Stimulated activated CD8-positive, alpha-beta memory T cell treated with anti-CD3 and anti-CD28 coated beads, Interleukin-15, amount 100 ng/mL, for 4 hours (primary cell): ENCODE measurements at places on chromosomes 5 and 9.

DNA sequence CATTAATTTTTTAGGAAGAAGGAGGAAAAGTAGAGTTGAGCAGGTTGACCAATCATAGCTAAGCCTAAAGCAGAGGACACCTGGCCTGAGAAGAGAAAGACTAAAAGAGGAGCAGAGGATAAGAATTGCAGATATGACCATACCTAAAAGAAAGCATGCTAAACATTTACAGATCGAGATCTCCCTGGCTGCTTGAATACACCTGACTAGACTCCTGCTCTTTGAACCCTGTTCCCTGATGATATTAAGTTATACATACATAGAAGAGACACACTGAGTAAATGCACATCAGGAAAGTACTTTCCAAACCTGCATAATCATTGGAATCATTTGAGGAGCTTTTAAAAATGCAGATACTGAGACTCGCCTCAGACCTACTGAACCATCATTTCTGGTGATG, 232.3 kb upstream of the ELL2 start:
- DNase-seq: no peak

- DNase-seq: no peak
Observed at GRCh38 chr9:33375238-33375840, 27.0 kb downstream of the AQP7 start.

GRCh38 chr9:91865041-91865440, 85.0 kb downstream of the ROR2 start:
- DNase-seq: no peak

DNA sequence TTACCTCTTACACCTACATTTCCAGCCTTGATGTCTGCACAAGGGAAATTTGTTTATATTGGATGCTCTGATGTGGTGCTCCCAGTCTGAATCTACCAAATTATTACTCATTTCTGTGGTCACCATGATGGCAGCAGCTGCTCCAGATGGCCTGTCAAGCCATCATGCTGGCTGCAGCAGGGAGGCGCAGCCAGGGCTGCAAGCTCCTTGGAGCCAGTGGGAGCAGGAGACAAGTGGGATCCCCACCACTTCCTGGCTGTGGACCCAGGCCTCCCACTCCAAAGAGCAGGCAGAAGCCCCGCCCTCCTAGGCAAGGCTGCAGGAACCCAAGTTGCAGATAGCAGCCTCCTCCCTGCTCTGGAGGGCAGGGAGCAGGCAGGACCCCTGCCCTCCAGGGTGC, 241.1 kb upstream of the ATP10B start:
- no peak for DNase-seq

DNA sequence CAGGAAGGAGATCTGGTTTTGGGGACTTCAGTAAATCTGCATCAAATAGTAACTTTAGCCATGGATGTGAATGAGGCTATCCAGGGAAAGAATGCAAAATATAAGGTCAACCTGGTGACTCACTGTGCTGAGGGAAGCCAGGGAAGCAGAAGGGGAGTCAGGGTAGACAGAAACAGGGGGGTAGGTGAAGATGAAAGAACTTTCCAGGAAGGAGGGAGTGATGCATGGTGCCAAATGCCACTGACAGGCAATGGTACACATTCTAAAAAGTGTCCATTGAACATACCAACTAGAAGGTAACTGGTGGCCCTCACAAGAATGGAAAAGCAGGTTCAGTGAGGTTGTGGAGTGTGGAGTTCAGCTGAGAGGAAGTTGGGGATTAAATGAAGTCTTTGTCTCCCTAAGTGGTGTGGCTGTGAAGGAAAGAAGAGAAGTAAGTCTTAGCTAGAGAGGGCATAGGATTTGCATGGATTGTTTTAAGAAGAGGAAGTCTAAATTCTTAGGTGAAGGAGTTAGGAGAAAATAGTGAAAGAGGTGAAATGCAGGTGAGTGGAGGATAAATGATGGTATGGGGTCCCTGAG, 35.5 kb downstream of the PALM2AKAP2 start:
- DNase-seq: no peak

DNA sequence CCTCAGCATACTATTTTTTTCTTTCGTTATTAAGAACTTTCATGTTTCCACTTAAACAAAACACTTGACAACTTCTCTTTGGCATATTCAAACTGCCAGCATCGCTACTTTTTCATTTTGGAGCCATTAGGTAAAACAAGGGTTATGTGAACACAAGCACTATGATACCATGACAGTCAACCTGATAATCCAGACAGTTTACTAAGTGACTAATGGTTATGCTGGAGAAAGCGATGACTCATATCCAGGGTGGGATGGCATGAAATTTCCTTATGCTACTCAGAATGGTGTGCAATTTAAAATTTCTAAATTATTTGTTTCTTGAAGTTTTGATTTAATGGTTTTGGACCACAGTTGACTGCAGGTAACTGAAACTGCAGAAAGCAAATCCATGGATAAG, 29.9 kb upstream of the PRSS3 start:
- DNase-seq: no peak

DNA sequence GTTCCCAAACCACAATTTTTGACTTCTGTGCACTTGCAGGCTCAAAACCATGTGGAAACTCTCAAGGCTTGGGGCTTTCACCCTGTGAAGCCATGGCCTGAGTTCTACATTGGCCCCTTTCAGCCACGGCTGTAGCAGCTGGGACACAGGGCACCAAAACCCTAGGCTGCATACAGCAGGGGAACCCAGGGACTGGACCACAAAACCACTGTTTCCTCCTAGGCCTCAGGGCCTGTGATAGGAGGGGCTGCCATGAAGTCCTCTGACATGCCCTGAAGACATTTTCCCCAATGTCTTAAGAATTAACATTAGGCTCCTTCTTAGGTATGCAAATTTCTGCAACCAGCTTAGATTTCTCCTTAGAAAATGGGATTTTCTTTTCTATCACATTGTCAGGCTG, 312.1 kb upstream of the TUSC1 start:
- no peak for DNase-seq

DNA sequence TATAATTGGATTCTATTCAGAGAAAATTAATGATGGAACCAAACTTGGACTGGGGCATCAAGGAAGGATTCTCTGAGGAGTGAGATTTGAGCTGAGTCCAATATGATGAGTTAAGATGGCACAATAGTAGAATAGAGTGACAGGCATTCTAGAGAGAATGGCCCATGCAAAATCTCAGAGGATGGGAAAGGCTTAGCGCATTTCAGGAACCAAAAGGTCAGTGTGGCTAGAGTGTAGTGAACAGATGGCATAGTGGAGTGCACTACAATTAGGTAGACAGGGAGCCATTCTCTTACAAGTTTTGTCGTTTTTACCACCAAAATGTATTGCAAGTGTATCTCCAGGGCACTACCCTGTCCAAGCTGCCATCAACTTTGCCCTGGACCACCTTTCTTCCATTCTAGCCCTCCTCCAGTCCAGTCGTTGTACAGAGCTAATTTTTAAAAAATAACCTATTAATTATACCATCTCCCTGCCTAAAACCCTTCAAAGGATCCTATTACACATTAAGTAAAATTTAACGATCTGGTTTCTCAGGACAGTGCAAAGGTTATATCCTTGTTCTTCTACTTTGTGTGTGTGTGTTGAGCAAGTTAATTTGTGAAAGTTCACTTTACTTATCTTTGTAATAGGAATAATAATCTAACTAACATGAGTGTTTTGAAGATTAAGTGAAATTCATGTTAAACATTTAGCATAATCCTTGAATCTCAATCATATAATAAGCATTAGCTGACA, 211.7 kb downstream of the COMMD10 start:
- no peak for DNase-seq

GRCh38 chr5:5494489-5495402, 72.3 kb downstream of the ICE1 start:
- peak; percentile 66 for DNase-seq

DNA sequence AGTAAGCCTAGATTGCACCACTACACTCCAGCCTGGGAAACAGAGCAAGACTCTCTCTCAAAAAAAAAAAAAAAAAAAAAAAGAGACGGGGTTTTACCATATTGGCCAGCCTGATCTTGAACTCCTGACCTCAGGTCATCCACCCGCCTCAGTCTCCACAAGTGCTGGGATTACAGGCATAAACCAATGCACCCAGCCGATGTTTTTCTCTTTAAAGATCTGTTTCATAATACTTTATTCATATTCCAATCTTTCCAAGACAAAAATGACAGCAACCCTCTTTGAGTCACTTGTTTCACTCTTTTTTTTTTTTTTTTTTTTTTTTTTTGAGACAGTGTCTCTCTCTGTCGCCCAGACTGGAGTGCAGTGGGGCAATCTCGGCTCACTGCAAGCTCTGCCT, 13.6 kb upstream of the LMNB1 start:
- DNase-seq: no peak

- DNase-seq: no peak
Observed at GRCh38 chr5:174922955-174923354, 198.6 kb downstream of the MSX2 start.

- DNase-seq: no peak
Observed at GRCh38 chr5:33734537-33734936, 157.3 kb downstream of the ADAMTS12 start.

DNA sequence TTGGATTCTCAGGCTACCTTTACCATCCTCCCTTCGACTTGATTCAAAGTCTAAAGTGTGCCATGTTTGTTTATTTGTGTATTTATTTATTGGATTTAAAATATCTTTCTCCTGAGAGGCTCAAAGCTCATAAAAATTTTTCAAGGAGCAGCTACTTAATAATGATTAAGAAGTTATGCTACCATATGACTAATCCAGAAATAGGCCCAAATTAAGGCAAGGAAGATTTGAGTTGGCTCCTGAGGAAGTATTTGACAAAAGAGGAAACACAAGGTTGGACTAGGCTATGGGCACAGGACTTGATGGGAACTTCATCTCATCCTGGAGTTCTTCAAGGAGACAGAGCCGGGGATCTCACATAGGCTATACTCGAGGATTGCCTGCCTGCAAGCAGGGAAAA, 22.4 kb upstream of the PPP2CA start:
- DNase-seq: no peak

DNA sequence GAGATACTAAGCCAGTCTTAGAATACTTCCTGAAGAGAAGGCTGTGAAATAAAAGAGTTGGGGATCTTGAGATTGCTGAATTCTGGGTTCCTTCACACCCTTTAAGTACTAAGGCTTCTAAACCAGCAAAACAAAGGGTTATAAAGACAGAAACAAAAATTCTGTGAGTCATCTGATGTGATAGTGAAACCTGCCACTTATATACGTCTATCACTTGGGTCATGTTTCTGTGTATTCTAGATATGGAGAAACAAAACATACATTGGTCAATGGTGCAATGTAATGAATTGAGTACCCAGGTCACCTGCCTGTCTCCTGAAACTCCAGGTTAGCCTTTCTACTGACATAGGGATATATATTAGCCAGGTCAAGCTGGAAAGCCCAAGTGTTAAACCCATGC, 319.3 kb upstream of the GRAMD2B start:
- no peak for DNase-seq

DNA sequence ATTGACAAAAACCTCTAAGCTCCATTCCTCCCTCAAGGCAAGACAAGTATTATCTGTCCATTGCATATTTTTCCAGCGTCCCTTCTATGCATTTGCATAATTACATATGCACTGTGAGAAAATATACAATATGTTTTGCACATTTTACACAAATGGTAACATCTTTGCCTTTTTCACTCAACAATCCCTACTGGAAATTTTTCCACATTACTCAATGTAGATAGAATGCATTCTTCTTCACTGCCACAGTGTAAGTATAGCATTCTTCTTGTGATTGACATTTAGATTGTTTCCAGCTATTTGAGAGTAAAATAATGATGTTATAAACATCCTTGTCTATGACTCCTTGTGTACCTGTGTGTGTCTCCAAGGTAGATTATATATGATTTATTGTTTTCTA, 205.0 kb downstream of the SLIT3 start:
- no peak for DNase-seq

GRCh38 chr9:71662082-71662481, 106.2 kb downstream of the CEMIP2 start:
- DNase-seq: no peak

GRCh38 chr9:113621309-113621791, 157.8 kb downstream of the RGS3 start:
- no peak for DNase-seq

- DNase-seq: no peak
Observed at GRCh38 chr9:7171396-7172153, 413.8 kb downstream of the KDM4C start.

- DNase-seq: no peak
Observed at GRCh38 chr5:16992444-16992843, 56.4 kb upstream of the MYO10 start.

DNA sequence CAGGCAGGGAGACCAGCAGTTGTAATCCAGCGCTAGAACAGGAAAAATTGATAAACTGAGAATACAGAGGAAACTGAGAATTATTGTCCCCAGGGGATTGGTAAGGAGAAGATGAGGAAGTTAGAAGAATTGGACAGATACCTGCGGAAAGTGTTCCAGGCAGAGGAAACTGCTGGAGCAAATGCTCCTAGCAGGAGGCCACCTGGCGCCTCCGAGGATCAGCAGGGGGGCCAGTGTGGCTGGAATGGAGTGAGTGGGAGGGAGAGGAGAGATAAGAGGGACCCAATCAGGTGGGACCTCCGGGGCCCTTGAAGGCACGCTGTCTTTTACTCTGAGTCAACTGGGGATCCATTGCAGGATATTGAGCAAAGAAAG, 695 bp upstream of the ANXA6 start:
- no peak for DNase-seq

- no peak for DNase-seq
Observed at GRCh38 chr9:95732802-95733688, 142.4 kb upstream of the ERCC6L2 start.

- no peak for DNase-seq
Observed at GRCh38 chr5:1444361-1445189, 665 bp downstream of the SLC6A3 start.

GRCh38 chr5:14424011-14424685, 157.4 kb upstream of the OTULINL start:
- no peak for DNase-seq

- DNase-seq: no peak
Observed at GRCh38 chr5:178318893-178319292, 86.3 kb upstream of the PHYKPL start.

DNA sequence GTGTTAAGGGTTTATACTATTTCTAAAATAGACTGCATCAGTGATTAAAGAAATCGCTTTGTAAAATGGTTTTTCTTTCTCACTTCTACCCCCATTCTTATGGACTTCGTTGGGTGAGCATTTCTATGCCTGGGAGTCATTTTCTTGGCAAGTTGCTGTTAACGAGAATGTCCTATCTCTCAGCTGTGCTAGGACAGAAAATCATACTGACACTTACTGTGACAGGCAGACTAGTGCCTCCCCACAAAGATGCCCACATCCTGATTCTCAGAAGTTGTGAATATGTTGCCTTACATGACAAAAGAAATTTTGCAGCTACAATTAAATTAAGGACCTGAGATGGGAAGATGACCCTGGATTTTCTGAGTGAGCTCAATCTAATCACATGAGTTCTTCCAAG, 65.1 kb upstream of the NMUR2 start:
- DNase-seq: no peak

- DNase-seq: no peak
Observed at GRCh38 chr5:112136773-112137172, 282.3 kb downstream of the EPB41L4A start.

GRCh38 chr5:41408676-41409443, 101.5 kb downstream of the PLCXD3 start:
- no peak for DNase-seq

GRCh38 chr9:2833096-2833495, 10.8 kb downstream of the PUM3 start:
- DNase-seq: no peak
